ENCODE measurements at places on chromosomes 3 and 15. TPM values are rescaled to one million over a fixed set of nuclear protein-coding genes. Genes with fewer than 3 reads are reported as not detected.

Gene SI
- not detected for total RNA-seq

Gene SMCO1
- 73.0 TPM for total RNA-seq

Gene ZBED2
- total RNA-seq: not detected

Gene CD96
- 0.33 TPM for total RNA-seq

Gene WDR93
- total RNA-seq: not detected

Data from left ventricle myocardium inferior (tissue), 1 donor.